ENCODE measurements at places on chromosomes 7 and 10. TPM values are rescaled to one million over a fixed set of nuclear protein-coding genes. Genes with fewer than 3 reads are reported as not detected.

Gene EMX2
- total RNA-seq: 2.2 TPM

Gene BMPER
- 5.0 TPM for total RNA-seq

Gene ASL
- total RNA-seq: 56.8 TPM

Gene MYO3A
- not detected for total RNA-seq

Gene GRM3
- total RNA-seq: not detected

Gene PRR15
- 0.22 TPM for total RNA-seq

Gene PRPF18
- 46.7 TPM for total RNA-seq

Gene CYP2E1
- total RNA-seq: 0.37 TPM

Gene CUZD1
- total RNA-seq: 0.50 TPM

Gene OGDH
- total RNA-seq: 81.0 TPM

Gene PGAM1
- 484 TPM for total RNA-seq

Gene SEMA3D
- total RNA-seq: 13.4 TPM

Gene ODAD2
- total RNA-seq: 3.5 TPM

Gene OR6B1
- not detected for total RNA-seq

Gene R3HCC1L
- total RNA-seq: 16.0 TPM

Gene SLC39A12
- under 0.01 TPM for total RNA-seq

Gene TMEM229A
- not detected for total RNA-seq

Gene MYL10
- not detected for total RNA-seq

Gene MMP21
- total RNA-seq: under 0.01 TPM

Gene HGF
- 101 TPM for total RNA-seq

Gene GNGT1
- total RNA-seq: not detected

Gene TMEM130
- 0.11 TPM for total RNA-seq
